ENCODE measurements at places on chromosomes 5 and 9.

GRCh38 chr5:89010512-89010911 lies 127.5 kb upstream of the MEF2C start:
- no peak for DNase-seq

DNA sequence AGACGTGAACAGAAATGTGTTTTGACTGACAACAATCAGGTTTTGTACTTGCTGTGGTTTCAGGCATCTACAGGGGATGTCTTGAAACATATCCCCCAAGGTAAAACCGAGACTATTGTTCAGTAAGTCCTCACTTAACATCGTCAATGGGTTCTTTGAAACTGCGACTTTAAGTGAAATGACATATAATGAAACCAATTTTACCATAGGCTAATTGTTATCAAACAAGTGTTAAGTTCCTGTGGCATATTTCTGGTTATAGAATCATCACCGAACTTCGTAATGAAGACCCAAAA lies 16.4 kb upstream of the OMD start:
- no peak for DNase-seq

GRCh38 chr9:136621734-136622093 lies 41.0 kb upstream of the EGFL7 start:
- DNase-seq, result no peak

DNA sequence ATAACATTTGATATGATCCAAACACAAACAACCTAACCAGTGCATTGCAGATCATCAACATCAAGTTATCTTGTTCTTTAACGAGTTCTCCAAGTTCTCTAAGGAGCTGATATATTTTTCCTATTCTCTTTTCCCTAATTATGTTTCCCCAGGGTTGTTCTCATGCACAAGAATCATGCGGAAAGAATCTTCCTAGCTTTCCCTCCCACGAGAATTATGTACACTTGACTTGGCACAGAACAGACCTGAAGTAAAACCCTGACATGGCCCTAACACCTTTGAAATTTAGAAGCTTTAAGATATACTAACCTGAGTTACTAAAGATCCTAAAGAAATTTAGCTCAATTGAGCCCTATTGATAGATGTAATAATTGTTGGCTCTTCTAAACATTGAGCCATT lies 110.7 kb upstream of the FST start:
- no peak for DNase-seq

DNA sequence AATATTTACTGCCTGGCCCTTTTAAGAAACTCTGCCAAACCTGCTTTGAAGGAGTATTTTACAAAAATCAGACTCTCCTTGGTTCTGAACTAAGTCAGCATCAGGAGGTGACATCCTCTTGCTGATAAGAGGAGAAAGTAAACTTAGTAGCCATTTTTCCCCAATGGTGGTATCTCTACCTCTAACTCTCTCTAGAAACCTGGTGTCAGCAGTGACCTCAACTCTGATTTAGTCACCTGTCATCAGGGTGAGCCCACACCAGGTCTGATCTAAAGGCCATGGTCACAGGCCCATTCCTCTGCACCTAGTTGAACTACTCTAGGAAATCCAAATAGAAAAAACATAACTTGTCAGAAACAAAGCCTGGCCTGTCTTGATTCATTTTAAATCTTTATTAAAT lies 4.2 kb downstream of the CARNMT1 start:
- DNase-seq, result no peak

Data from SIG-M5 (cell line).